ENCODE measurements at places on chromosomes 6 and 20.

- DNase-seq = no peak
Measured at GRCh38 chr6:27053738-27054137, 193.8 kb upstream of the PRSS16 start.

DNA sequence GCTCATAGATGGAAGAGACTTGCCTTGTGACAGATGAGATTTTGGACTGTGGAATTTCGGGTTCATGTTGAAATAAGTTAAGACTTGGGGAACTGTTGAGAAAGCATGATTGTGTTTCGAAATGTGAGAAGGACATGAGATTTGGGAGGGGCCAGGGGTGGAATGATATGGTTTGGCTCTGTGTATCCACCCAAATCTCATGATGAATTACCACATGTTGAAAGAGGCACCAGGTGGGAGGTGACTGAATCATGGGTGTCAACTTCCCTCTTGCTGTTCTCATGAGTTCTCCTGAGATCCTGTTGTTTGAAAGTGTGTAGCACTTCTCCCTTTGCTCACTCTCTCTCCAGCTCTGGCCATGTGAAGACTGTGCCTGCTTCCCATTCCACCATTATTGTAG, 17.9 kb downstream of the AHI1 start:
- DNase-seq = no peak

DNA sequence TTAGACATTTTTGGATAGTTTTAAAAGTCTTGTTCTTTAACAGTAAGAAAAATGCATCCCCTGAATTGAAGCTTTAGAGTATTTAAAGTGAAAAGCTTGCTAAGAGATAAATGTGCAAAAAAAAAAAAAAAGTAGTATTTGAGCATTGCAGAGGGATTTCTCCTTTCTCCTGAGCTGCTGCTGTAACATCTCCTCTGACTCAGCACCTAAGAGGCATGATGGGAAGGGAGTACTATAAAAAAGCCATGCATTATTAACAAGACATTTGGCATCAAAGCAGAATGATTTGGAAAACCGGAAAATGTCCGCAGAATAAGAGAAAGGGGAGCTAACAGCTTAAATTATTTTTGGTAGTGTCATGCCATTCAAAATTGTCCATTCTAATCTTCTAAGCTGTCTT, 27.9 kb downstream of the B4GALT5 start:
- no peak for DNase-seq

DNA sequence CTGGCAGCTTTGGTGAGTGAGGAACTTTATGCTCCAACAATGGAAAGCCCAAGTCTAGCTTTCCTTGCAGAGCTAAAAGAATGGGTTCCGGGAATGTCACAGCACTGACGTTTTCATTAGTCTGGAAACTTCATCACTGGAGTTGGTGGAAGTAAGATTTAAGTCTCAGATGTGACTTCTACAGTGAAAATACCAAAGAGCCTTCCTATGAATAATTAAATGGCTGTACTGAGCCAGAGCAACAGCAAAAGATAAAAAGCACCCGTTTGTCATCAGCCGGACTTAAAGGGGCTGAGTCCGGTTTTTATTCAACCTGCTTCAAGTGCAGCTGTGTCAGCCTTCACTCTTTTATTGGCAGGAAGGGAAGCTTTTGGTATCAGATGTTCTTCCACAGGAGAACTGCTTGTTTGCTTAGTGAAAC, 46.5 kb upstream of the SHLD1 start:
- DNase-seq = no peak

GRCh38 chr6:55886185-55886836, 10.9 kb upstream of the BMP5 start:
- no peak for DNase-seq

- no peak for DNase-seq
Measured at GRCh38 chr6:158609455-158610155, 34.9 kb downstream of the DYNLT1 start.

- DNase-seq = no peak
Measured at GRCh38 chr20:6468423-6469116, 298.9 kb upstream of the BMP2 start.

- no peak for DNase-seq
Measured at GRCh38 chr6:26550250-26550993, 12.3 kb downstream of the HMGN4 start.

GRCh38 chr6:67237277-67237676, 1397.8 kb upstream of the ADGRB3 start:
- no peak for DNase-seq

DNA sequence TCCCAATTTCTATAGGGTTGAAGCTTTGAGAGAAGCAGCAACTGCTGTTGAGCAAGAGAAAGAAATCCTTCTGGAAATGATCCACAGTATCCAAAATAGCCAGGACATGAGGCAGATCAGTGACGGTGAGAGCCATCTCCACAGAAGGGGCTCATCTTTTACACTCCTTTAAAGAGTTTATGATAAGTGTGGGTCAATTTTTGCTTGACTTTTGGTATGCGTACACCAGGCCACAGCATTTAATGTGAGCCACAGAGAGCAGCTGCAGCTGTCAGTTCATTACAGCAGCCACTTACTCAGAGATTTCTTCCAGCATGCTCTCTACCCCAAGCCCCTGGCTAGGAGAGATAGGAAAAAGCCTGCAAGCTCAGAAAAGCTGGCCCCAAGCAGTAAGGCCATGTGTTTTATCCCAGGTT, 9.9 kb downstream of the BAG2 start:
- DNase-seq = no peak

GRCh38 chr20:46895906-46896242, 1.2 kb downstream of the EYA2 start:
- DNase-seq = no peak

- DNase-seq = no peak
Measured at GRCh38 chr6:33171016-33171879, 21.0 kb downstream of the COL11A2 start.

Measured in midbrain (tissue), 1 donor.